IMR-90 (cell line): ENCODE measurements at places on chromosomes 5 and 9. TPM values are rescaled to one million over a fixed set of nuclear protein-coding genes. Genes with fewer than 3 reads are reported as not detected.

ARHGEF28 gene
- total RNA-seq: 13.9 and 16.0 TPM in 2 replicates

TMC1 gene
- not detected in 2 replicates for total RNA-seq

PHF24 gene
- total RNA-seq: not detected in 2 replicates

CCL27 gene
- 0.18 TPM in 1 of 2 replicates, not detected in the other for total RNA-seq
